NCI-H774 (cell line): ENCODE measurements at places on chromosomes 5 and 9.

- DNase-seq, result no peak
Measured at GRCh38 chr5:11269515-11269914, 508.5 kb upstream of the DAP start.

- DNase-seq, result no peak
Measured at GRCh38 chr9:6931913-6932312, 174.1 kb downstream of the KDM4C start.

DNA sequence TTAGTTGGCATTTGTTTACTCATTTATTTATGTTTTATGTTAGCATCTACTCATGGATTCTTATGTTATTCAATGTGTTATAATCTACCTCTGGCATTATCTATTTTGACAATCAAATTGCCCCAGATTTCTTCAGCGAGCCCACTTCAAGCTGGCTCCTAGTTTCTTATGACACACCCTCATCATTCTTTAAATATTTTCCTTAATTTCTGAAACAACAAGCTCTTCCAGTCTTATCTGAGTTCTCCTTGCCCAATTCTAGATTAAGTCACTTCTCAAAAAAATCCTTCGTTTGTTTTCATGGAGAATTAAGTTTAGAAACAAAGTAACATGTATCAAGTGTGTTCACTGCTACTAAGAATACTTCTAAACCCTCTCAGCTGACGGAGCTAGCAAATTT lies 229.8 kb downstream of the SEMA5A start:
- no peak for DNase-seq

- DNase-seq, result no peak
Measured at GRCh38 chr5:132387640-132388117, 18.2 kb downstream of the SLC22A5 start.

DNA sequence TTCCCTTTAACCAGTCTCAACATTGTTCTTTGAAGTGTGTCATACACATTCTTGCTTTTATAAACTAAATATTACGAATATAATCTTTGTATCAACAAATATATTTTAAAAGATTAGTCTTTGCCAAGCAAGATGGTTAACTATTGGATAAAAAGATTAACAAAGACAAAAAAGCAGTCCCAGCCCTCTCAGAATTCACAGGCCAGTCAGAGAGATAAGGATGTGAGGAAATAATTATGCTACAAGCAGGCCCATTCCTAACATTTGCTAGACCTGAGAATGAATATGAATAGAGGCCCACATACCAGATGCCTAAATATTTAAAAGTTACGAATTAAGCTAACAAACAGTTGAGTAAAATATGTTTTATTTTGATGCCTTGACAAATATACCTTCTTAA lies 457.7 kb downstream of the CETN3 start:
- DNase-seq, result no peak

DNA sequence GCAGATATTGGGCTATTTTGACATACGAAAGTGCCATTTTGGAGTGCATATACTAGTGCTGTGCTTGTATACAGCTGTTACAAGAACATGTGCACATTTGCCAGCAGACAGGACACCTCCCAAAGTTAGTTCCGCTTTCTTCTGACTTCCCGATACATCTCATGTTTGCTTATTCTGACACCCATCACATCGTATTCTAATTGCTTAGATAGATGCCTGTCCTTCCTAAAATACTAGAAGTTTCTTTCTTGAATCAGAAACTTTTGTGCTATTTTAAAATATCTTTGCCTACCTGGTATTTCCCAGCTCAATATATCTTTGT lies 177.8 kb downstream of the TTLL11 start:
- DNase-seq, result no peak

DNA sequence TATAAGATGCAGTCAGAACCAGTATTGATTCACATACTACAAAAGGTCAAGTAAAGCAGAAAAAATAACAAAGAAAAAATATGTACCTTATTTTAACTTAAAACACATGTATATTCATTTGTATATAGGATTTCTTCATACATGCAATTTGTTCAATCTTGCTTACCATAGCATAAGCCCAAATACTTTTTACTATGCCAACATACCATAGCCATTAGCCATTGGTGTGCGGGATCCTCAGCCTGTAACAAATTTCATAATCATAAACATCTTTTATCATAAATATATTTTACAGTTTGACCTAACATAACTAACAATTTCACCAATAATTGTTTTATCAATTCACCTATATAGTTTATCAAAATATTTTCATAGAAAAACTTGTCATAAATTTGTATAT lies 51.1 kb downstream of the MPDZ start:
- no peak for DNase-seq

GRCh38 chr9:111730937-111731567 lies 63.7 kb downstream of the SHOC1 start:
- no peak for DNase-seq

- DNase-seq, result peak; percentile 87
Measured at GRCh38 chr9:127568971-127569885, 42.8 kb upstream of the STXBP1 start.

GRCh38 chr5:145981589-145982571 lies 45.5 kb downstream of the SH3RF2 start:
- no peak for DNase-seq
